Fibroblast of skin of right biceps (primary cell): ENCODE measurements at places on chromosomes 1 and 21.

GRCh38 chr1:15731735-15732685 lies 4.0 kb upstream of the SLC25A34 start:
- no peak for DNase-seq

DNA sequence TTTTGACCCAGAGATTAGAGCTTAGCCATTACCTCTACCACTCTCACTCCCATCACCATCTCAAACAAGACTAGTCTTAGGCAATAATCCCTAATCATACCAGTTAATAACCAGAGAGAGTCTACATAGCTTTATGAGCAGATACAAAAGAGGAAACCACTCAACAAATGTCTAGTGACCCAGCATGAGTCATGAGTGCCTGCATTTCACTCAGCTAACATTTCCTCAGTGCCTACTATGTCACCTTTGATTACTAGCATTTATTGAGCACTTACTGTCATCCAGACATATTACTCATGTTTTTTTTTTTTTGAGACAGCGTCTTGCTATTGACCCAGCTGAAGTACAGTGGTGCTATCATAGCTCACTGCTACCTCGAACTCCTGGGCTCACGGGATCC lies 35.9 kb upstream of the GALNT2 start:
- peak; percentile 3 for DNase-seq

GRCh38 chr1:172390683-172391551 lies 29.6 kb upstream of the C1orf105 start:
- peak; percentile 59 for DNase-seq

GRCh38 chr1:58084266-58084665 lies 462.3 kb downstream of the OMA1 start:
- no peak for DNase-seq

- no peak for DNase-seq
These were observed 29.6 kb upstream of the TENT5C start for GRCh38 chr1:117576236-117576635.

DNA sequence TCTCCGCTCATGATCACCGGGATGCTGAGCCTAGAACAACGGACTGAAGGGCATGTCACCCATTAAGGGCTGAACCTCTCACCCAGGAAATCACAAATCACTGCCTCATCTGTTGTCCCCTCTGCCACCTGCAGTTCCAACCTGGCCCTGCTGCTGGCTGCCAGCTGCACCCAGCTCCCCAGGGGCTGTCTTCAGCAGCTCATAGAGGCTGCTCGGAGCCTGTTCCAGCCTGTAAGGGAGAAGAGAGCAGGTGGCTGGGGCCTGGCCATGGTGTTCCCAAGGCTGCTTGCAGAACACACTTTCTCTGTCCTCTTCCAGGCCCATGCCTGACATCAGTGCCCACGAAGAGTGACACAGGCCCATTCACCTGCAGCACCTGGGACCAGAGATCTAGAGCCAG lies 44.5 kb upstream of the DISP3 start:
- DNase-seq, result no peak

- peak; percentile 61 for DNase-seq
These were observed 286.3 kb upstream of the C1orf105 start for GRCh38 chr1:172134087-172134731.

DNA sequence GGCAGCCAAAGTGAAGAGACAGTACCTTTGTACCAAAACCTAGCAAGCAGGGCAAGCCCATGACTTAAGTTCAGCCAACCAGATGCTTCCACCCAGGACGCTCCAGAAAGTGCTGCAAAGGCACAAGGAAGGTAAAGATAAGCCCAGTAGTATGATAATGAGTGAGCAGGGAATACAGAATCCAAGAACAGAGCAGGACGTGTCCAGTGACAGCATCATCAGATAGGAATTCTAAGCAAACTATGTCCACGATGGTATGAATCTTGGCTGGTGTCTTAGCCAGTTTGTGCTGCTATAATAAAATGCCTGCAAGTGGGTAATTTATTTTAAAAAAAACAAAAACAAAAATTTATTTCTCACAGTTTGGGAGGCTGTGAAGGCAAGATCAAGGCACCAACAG lies 13.6 kb downstream of the GJA4 start:
- DNase-seq, result peak; percentile 7

GRCh38 chr1:36846357-36846756 lies 188.0 kb downstream of the GRIK3 start:
- no peak for DNase-seq

DNA sequence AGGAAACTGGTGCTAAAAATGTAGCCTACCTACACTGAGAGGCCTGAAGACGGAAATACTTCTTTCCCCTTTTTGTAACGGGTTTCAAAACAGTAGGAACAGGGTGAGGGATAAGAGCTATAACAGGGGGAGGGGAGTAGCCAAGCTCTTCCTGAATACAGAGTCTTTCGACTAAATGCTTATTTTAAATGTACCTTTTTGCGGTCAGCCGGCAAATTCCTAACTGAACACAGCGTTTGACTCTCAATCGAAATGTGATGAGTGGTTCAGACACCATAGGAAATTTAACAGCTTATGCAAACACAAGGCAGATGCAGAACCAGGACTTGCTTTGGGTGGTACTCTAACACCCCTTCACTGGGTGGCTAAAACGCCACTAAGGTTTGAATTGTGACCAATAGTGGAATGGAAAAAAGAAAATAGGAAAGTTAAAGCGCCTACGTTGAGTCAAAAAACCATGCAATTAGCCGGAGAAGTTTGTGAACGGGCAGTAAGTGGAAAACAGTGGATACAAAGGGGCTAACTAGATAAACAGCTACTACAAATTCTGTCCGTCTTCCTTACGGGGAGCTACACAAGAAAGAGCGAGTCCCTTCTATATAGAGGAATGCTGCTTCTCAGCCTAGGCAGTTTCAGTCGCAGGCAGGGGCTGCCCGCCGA lies 1.7 kb downstream of the EGLN1 start:
- peak; percentile 31 for DNase-seq

GRCh38 chr1:47996406-47997226 lies 569 bp downstream of the TRABD2B start:
- DNase-seq, result peak; percentile 16
